ENCODE measurements at places on chromosomes 3 and 15.

- DNase-seq, result no peak
Measured at GRCh38 chr3:134378818-134379217, 4.6 kb upstream of the AMOTL2 start.

DNA sequence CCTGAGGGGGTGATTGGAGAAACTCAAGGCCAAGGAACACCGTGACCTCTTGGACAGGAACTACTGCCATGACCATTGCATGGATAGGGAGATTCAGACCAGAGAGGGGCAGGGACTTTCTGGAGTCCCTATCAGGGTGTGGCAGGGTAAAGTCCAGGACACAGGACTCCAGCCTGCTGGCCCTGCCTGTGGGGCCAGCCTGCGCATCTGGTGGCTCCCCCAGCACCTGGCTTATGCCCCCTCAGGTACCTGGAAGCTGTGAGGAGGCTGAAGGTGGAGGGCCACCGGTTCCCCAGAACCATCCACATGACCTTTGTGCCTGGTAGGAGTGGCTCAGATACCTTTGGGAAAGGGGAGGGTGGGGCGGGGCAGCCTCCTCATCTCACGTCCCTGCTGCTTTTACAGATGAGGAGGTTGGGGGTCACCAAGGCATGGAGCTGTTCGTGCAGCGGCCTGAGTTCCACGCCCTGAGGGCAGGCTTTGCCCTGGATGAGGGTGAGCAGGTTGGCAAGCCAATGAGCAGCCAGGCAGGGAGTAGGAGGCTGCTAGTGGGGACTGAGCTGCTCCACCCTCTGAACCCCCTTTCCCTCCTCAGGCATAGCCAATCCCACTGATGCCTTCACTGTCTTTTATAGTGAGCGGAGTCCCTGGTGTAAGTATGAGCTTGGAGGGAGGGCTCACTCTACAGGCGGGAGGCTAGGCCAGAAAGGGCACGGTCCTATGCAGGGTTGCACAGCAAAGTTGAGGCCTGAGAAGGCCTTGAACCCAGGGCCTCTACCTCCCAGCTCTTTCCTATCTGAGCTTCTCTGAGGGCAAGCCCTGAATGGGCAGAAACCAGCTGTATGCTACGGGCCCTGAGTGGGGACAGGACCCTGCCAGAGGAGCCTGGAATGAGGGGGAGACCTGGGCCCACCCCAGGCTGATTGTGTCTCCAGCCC is 2.9 kb downstream of the ACY1 start:
- DNase-seq, result no peak

DNA sequence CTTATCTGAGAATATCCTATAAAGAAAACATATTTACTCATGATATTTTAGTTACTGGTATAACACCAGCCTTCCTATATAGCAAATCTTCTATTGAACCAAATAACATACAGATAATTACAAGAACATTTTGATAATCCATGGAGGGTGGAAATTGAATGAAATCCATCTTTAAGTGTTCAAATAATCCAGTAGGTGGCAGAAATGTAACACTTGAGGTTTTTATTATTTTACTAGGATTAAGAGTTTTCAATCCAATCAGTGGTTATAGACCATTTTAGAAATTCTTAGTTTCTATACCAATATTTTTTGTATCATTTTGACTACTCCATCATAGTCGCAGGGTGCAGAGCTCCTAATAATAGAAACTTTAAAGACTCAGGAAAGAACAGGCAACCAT is 101.9 kb upstream of the KCNH8 start:
- no peak for DNase-seq

- no peak for DNase-seq
Measured at GRCh38 chr3:150984066-150984465, 11.5 kb upstream of the CLRN1 start.

- DNase-seq, result no peak
Measured at GRCh38 chr15:75663931-75664421, 16.3 kb downstream of the SNX33 start.

GRCh38 chr15:96586901-96587300 is 256.4 kb downstream of the NR2F2 start:
- DNase-seq, result no peak

DNA sequence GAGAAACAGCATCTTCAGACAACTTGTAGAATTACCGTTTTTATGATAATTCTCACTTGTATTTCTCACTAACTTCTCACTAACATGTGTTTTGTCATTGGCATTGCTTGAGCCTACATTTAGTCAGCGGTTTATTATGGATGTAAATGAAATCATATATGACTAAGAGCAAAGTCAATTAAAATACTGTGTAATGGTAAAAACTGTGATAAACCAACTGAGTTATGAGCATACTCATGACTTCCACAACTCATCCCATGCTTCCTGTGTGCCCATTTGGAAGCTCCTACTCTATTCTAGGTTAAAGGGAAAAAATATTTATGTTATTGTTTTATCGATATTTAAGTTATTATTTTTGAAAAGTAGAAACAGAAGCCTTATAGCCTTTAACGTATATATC is 12.8 kb downstream of the PXK start:
- DNase-seq, result no peak

- DNase-seq, result no peak
Measured at GRCh38 chr15:33304924-33305323, 5.8 kb upstream of the RYR3 start.

GRCh38 chr15:79406210-79406609 is 25.9 kb upstream of the MINAR1 start:
- DNase-seq, result no peak

- no peak for DNase-seq
Measured at GRCh38 chr3:117011687-117012250, 302.2 kb downstream of the TUSC7 start.

DNA sequence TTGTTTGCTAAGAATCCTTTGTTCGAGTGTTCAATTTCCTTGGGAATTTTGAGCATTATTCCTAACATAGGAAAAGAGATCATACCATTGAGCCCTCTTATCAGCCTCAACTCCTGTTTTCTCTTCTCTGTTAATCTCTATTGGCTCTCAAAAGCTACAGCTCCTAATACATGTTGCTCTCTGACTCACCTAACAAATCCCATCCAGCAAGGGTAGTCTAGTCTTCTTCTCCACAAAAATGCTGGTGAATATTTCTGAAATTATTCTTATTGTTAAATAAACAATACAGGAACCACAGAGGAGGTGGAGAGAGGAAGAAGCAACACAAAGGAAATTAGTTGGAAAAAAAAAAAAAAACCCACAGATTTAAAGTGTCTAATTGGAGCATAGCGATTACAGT is 325.8 kb upstream of the NAALADL2 start:
- no peak for DNase-seq

- no peak for DNase-seq
Measured at GRCh38 chr3:175941352-175941751, 1082.2 kb downstream of the NAALADL2 start.

DNA sequence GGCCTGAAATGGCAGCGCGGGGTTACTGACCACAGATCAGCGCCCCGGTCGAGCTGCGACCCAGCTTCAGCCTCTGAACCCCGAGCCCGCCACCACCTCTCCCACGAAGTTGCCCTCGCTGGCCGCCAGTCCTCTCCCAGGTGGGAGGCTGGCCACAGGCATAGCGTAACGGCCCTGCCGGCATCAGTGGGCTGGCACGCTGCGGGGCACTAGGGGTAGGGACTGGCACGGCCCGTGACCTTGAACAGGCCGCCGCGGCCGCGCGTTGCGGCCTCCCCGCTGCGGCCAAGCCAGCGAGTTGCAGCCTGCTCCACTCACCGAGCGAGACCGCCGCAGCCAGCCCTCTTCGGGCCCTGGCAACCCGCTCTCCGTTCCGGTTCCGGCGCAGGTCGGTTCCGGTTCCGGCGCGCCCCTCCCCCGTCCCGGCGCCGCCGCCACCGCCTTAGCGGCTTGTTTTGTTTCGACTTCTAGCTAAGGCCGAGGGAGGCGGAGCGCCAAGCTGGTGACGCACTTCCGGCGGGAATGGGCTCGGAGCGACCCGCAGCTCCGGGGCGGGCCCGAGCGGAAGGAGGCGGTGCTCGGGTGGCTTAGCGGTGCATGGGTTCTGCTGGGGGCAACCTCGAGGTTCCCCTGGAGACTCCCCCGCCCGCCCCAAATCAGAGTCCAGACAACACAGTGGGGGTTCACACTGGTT is at the start of gene USP19:
Gene USP19, minus strand, starts transcription at position 386 of the 694 bp plus-strand sequence. CDS start 1,678 bp downstream, outside the sequence.
- DNase-seq, result no peak

GRCh38 chr3:32791833-32792232 is 26.0 kb upstream of the TRIM71 start:
- DNase-seq, result no peak

GRCh38 chr3:163707659-163708058 is 1370.6 kb downstream of the SI start:
- no peak for DNase-seq

DNA sequence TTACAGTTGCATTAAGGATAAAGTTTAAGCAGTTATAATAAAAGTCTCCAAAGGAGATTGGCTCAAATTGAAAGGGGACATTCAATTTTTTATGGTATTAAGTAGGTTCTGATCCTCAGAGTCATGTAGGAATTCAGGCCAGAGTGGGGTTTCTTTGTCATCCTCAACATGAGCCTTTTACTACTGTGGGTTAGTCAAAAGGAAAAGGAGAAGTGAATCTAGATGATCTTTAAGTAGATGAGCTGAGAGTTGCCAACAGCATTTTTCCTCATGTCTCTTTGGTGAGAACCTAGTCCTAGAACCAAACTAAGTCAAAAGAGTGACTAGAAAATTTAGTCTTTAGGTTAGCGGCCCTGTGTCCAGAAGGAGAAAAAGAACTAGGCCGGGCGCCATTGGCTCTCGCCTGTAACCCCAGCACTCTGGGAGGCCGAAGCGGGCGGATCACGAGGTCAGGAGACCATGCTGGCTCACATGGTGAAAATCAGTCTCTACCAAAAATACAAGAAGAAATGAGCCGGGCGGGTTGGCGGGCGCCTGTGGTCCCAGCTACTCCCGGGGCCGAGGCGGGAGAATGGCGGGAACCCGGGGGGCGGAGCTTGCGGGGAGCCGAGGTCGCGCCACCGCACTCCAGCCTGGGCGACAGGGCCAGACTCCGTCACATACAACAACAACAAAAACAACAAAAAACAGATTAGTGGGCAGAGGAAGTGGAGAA is 4.2 kb upstream of the CHL1 start:
- DNase-seq, result no peak

DNA sequence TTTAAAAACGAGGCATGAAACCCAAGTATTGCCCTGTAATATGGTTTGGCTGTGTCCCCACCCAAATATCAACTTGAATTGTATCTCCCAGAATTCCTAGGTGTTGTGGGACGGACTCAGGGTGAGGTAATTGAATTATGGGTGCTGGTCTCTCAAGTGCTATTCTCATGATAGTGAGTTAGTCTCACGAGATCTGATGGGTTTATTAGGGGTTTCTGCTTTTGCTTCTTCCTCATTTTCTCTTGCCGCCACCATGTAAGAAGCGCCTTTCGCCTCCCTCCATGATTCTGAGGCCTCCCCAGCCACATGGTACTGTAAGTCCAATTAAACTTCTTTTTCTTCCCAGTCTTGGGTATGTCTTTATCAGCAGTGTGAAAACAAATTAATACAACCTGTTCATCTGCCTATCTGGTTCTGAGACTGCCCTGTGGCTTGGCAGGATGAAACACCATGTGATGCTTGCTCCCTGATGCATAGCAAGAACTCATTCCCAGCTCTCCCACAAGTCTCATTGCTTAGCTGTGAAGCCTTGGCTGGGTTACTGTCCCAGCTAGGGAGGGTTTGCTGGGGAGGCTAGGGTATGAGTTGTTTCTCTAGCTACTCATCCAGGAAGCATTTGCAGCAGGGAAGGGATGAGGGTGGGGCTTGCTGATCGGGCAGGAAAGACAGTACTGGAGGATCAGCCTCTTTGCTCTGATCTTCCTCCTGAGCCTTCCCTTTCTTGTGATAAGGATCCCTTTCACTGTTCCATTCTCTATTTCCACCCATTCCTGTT is 3.7 kb upstream of the SQOR start:
- no peak for DNase-seq

- no peak for DNase-seq
Measured at GRCh38 chr15:52789008-52789600, 1.0 kb downstream of the ONECUT1 start.

- no peak for DNase-seq
Measured at GRCh38 chr3:53695324-53695690, 150.9 kb downstream of the CHDH start.
